ENCODE measurements at places on chromosomes 5 and 9.

DNA sequence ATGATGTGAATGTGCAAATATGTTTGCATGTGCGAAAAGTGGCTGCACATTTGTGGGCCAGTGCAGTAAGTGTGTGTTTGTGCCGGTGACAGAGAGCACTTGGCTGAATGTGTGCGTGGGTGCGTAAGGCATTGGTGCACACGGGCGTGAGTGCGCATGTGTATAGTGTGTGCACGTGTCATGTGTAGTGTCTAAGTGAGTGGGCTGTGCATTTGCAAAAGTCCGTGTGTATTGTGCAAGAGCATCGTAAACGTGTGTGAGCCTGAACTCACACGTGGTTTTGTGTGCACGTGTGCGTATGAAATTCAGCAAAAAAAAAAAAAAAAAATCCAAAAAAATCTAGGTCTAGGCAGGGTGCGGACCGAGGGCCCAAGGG lies 6.5 kb upstream of the EBF1 start:
- DNase-seq = no peak

- no peak for DNase-seq
Measured at GRCh38 chr9:120109242-120109641, 470.7 kb downstream of the CDK5RAP2 start.

- DNase-seq = no peak
Measured at GRCh38 chr9:18585996-18586395, 112.0 kb downstream of the ADAMTSL1 start.

- no peak for DNase-seq
Measured at GRCh38 chr5:35125746-35126145, 78.0 kb upstream of the AGXT2 start.

DNA sequence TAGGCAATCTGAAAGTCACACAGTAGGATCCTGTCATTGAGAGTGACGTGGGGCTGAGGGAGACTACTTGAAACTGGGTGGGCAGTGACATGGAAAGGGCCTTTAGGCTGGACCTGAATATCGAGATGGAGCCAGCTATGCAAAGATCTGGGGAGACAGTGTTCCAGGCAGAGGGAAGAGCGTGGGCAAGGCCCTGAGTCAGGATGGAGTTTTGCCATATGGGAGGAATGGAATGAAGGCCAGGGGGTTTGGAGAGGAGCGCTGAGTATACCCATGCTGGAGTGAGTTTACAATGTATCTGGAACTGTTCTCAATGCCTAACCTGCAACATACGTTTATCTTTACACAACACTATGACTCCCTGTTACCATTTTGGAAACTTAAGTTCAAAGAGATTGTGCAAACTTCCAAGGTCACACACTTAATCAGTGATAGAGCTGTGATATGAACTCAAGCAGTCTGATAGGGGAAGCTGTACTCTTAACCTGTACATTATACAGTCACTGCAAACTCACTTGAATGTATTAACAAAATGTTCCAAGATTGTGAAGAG lies 33.5 kb downstream of the INSYN2B start:
- DNase-seq = no peak

GRCh38 chr9:128249908-128250838 lies 25.6 kb downstream of the GOLGA2 start:
- peak; percentile 88 for DNase-seq

DNA sequence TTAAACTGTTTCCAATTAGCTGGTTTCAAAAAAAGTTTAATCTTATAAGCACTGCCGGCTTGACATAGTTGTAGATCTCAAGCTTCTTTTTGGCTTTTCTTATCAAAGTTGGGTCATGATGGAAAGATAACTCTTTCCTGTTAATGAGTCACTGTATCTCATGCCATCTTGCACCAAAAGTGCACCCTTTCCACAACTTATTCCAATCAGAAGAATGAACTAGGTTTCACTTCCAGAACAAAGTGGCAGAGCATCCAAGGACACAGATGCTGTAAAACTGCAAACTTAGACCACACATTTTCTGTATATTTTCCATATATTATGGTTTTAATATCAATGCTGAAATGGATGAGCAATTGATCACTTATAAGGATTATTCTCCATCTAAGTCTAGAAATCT lies 198.2 kb downstream of the GLIS3 start:
- no peak for DNase-seq

- no peak for DNase-seq
Measured at GRCh38 chr9:133119103-133119845, 1.8 kb downstream of the RALGDS start.

DNA sequence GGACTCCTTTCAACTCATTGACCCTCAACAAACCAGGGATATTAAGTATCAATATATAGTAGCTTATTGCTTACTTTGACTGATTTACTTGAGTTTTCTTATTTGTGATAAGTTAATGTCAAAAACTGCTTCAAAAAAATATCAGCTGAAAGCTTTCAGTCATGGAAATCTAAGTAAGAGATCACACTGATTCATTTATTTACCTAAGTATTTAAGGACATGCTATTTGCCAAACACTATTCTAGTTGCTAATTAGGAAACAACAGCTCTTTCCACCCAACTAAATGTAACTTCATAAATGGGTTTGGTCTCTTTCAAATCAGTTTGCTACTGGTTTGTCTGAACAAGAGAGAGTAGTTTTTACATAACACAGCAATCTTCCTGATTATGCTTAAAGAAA lies 48.2 kb downstream of the CHD1 start:
- no peak for DNase-seq

- no peak for DNase-seq
Measured at GRCh38 chr9:124038790-124039633, 27.4 kb downstream of the LHX2 start.

GRCh38 chr5:173495225-173495904 lies 121.1 kb downstream of the BOD1 start:
- DNase-seq = no peak
